ENCODE measurements at places on chromosomes 6 and 20. TPM values are rescaled to one million over a fixed set of nuclear protein-coding genes. Genes with fewer than 3 reads are reported as not detected.

Gene PLN
- total RNA-seq = not detected

Gene TCP11
- total RNA-seq = not detected

Gene HCRTR2
- total RNA-seq = not detected

Gene OR2J3
- not detected for total RNA-seq

Gene C20orf141
- 0.29 TPM for total RNA-seq

Gene ATP6V1G2
- 0.46 TPM for total RNA-seq

Gene DEFB116
- total RNA-seq = not detected

Gene ANGPT4
- total RNA-seq = 0.02 TPM

Gene SYTL3
- 1.9 TPM for total RNA-seq

Gene APOBEC2
- not detected for total RNA-seq

Gene PPP1R10
- 33.9 TPM for total RNA-seq

Gene BAK1
- total RNA-seq = 43.4 TPM

Gene CAP2
- total RNA-seq = 10.5 TPM

Gene CTNNBL1
- 63.8 TPM for total RNA-seq

Gene CNR1
- total RNA-seq = 1.9 TPM

Gene TRAPPC3L
- total RNA-seq = not detected

Gene XKR7
- total RNA-seq = 0.01 TPM

Gene RNF182
- 3.1 TPM for total RNA-seq

Gene GSTA4
- total RNA-seq = 8.5 TPM

Gene POPDC3
- total RNA-seq = 21.9 TPM

Gene HLA-DQA1
- total RNA-seq = not detected

Gene NKAPL
- total RNA-seq = not detected

Gene DNAH8
- total RNA-seq = not detected

Gene ACOT8
- 16.3 TPM for total RNA-seq

Gene RHAG
- not detected for total RNA-seq

Gene MUC22
- total RNA-seq = 0.03 TPM

Gene GPSM3
- 0.47 TPM for total RNA-seq

Gene CD93
- not detected for total RNA-seq

Gene PSORS1C2
- total RNA-seq = not detected

Gene C20orf202
- total RNA-seq = not detected

Gene EPPIN
- total RNA-seq = not detected

Gene OXT
- total RNA-seq = not detected

Gene ABT1
- total RNA-seq = 14.3 TPM

Gene SMPD2
- total RNA-seq = 14.4 TPM

Gene FAM217A
- not detected for total RNA-seq

Gene TMEM244
- not detected for total RNA-seq

Gene TMEM200A
- total RNA-seq = 0.07 TPM

Gene DDX43
- total RNA-seq = not detected

Gene TNFRSF6B
- 0.97 TPM for total RNA-seq

Gene C4B
- total RNA-seq = 0.78 TPM

Gene RIPK1
- 11.4 TPM for total RNA-seq

Gene HLA-DRB5
- total RNA-seq = not detected

Gene TNFRSF21
- total RNA-seq = 13.3 TPM

Gene PAK5
- not detected for total RNA-seq

Gene ULBP3
- total RNA-seq = 3.3 TPM

Gene GGTLC1
- total RNA-seq = not detected

Gene COL9A3
- 0.70 TPM for total RNA-seq

Gene KHDC1L
- total RNA-seq = not detected

Gene ZNF311
- 0.22 TPM for total RNA-seq

Gene NOX3
- total RNA-seq = not detected

Gene THBD
- 113 TPM for total RNA-seq

Gene ADTRP
- 0.56 TPM for total RNA-seq

Gene PNPLA1
- not detected for total RNA-seq

Gene VSX1
- total RNA-seq = 0.99 TPM

Gene RUNX2
- 1.3 TPM for total RNA-seq

Gene MUC21
- total RNA-seq = not detected
